ENCODE measurements at places on chromosomes 7 and 10.

GRCh38 chr10:58781873-58782488 lies 269.3 kb downstream of the BICC1 start:
- no peak for DNase-seq

DNA sequence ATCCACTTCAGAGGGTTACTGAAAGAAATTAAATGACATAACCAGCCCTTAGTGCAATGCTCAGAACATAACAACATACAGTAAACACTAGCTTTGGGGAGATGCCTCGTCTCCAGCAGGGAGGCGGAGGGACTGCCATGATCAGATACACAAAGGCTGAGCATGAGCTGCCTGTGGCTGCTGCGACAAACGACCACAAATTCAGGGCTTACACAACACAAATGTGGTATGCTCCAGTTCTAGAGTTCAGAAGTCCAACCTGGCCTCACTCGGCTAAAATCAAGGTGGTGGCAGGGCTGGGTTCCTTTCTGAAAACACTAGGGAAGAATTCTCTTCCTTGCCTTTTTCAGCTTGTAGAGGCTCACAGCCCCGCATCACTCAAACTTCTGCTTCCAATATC lies 128.2 kb upstream of the ADAM12 start:
- no peak for DNase-seq

DNA sequence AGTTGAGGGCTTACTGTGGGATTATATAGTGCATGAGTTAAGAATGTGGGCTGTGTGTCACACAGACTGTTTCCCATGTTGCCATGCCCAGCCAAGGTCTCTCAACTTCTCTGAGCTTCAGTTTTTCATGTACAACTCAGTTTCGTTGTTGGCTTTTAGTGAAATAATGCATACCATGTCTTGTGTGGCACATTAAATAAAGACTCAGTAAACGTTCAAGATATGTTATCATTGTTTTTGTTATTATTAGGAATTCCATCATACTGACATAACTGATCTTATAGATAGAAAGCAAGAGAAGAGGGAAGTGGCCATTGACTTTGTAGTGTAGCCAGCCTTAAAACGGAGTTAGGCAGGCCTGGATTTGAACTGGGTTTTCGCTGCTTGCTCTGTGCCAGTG lies 2.9 kb downstream of the CDK14 start:
- DNase-seq: no peak

DNA sequence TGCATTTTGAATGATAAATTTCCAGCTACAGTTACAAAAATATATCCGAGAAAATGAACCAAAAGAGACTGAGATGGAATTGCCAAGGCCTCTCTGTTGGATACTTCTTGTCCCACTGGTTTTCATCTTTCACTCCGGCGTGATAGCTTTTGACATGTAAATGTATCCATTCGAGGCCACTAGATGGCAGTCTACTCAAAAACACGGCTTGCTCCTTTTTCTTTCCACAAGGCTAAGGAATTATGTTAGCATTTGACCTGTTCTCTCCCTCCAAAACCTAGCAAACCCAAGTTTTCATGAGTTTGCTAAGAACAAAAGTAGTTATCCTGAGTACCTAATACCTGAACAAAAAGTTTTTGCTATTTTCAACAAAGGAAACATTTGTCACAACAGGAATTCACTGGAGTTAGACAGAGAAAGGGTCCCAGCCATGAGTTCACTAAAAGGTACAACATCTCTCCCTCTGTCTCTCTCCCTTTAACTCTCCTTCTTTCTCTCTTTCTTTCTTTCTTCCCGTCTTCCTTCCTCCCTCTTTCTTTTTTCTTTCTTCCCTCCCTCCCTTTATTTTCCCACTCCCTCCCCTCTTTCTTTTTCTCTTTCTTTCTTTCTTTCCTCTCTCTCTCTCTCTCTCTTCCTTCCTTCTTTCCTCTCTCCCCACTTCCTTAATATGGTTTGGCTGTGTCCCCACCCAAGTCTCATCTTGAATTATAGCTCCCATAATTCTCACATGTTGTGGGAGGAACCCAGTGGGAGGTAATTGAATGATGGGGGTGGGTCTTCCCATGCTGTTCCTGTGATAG lies 207.9 kb upstream of the MYO3A start:
- no peak for DNase-seq

DNA sequence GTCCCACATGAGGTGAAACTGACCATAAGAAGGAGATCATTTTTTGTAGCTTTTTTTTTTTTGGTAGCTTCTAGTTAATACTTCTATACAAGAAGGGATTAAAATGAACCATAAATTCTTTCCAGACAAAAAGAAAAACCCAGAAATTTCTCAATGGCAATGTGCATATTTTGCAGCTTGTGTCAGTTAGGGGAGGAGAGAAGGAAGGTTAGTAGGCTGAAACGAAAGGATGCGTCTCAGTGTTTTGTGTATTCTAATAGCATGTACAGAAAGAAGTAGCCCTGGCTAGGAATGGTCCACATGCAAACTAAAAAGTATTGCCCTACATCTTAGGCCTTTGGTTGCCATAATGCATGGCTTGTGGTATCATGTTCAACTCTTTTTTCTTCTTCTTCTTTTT lies 90.6 kb downstream of the CACNB2 start:
- no peak for DNase-seq

DNA sequence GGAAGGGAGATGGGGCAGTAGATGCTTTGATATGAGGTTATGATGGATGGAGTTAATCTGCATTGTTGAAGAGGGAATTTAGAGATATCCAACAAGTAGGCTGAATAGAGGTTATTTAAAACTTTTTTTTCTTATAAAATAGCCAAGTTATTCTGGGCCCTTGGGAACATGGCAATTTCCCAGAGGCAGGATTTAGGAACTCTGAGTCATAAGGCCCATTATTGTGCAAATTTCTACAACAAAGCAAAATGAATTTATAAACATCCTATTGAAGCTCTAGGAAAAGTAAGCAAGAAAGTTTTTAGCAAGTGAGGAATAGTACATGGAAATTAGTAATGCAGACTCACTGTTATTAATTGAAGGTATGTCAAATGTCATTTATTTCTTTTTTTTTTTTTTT lies 160.9 kb upstream of the NPY start:
- no peak for DNase-seq

- DNase-seq: no peak
Measured at GRCh38 chr7:101916876-101917275, 99.5 kb downstream of the CUX1 start.

DNA sequence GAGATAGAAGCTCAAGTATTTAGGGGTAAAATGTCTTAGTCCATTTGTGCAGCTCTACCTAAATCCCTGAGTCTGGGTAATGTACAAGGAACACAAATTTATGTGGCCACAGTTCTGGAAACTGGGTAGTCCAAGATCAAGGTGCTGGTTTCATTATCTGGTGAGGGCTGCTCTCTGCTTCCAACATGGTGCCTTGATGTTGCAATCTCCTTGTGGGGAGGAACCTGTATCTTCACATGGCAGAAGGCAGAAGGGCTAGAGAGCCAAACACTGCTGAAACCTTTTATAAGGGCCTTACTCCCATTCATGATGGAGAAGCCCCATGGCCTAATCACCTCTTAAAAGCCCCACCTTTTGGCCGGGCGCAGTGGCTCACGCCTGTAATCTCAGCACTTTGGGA lies 8.7 kb upstream of the BAZ1B start:
- DNase-seq: no peak

GRCh38 chr10:86707505-86707904 lies 39.2 kb downstream of the LDB3 start:
- DNase-seq: no peak

DNA sequence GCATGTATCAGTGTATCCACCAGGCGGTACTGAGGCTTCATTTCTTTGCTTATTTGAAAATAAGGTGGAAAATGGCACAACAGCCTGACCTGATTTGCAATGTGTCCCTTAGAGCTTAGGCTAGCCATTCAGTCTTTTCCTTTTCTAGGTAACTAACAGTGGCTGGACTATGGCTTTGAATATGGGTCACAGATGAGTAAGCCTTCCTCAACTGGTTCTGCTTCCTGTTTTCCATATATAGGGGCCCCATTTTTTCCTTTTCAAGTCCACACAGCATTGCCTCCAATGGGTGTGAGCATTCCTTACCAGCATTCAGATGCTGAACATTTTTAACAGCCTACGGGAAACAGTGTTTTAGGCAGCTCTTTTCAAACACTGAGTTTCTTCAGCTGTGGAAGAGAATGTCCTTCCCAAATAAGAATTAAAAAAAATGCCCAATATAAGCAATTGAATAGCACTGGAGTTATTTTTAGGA lies 3.9 kb upstream of the ITGB1 start:
- DNase-seq: no peak

DNA sequence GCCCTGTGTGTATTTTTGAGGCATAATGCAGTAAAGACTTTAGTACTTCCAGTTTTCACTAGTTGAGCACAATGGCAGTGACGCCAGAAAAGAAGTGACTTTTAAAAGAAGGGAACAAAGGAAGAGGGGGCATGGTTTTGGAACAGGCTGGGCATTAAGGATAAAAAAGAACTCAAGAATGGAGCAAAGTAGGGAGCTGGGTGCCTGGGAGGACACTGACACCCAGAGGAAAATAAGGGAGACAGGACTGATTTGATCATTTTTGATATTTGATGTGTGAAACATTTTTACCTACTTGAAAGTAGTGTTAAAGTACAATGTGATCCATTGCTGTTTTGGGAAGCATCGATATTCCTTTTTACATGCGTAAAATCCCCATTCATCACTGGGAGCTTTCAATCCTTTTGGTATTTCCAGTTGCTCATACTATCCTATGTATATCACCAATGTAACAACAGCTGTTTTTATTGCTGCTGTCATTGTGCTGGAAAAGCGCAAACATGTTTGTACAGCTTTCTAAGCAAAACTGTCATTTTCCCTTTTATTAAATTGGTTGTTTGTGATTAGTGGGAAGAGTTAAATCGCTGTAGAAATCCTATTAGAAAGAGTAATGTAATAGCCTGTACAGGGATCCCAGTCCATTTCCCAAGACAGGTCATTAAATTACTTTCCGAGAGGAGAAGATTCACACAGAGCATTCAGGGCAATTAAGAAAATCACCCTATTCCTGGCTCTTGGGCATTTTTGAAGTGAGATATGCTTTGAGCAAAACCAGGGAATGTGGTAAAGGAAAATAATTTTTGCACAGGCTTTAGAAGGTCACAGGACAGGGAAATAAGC lies 85.2 kb downstream of the ADAM12 start:
- no peak for DNase-seq

GRCh38 chr10:124959564-124959963 lies 17.6 kb downstream of the ZRANB1 start:
- DNase-seq: no peak

- DNase-seq: no peak
Measured at GRCh38 chr7:33809228-33809627, 96.1 kb upstream of the BMPER start.

GRCh38 chr7:54846273-54846672 lies 87.3 kb upstream of the SEC61G start:
- no peak for DNase-seq

DNA sequence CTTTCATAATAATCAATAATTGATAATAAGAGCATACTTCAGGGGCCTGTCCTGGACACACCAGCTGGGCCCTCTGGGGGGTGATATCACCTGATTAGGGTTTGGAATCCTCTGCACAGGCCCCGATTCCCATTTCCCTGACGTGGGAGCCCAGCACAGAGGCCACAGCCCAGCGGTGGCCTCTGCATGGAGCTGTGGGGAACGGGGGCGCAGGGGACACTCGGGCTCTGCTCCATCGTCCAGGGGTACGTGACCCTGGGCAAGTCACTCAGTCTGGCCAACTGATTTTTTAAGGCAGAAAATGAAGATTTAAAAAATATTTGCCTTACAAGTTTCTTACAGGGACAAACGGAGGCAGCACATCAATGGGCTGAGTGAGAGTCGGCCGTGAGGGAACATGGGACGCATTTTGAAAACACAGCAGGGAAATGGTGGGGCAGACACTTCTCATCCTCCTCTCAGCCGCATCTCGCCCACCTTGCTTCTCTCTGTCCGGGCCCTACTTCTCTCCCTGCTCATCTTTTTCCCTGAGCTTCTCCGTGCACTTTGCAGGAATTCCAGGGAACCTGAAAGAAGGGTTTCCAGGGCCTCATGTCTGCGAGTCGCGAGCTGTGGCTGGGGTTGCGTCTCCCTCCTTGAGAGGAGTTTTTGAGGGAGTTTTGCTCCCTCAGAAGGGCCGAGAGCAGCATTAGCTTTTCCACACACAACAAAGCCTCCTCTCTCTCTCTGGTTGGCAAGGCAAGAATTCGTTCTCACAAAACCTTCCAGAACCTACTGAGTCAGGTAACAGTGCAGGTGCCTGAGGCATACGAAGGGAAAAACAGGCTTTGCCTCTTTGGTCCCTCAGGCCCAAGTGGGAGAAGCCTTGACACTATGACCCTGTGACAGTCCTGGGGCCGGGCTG lies 312.0 kb downstream of the WDR37 start:
- DNase-seq: no peak

GRCh38 chr7:80142853-80143580 lies 8.4 kb downstream of the GNAI1 start:
- DNase-seq: no peak

DNA sequence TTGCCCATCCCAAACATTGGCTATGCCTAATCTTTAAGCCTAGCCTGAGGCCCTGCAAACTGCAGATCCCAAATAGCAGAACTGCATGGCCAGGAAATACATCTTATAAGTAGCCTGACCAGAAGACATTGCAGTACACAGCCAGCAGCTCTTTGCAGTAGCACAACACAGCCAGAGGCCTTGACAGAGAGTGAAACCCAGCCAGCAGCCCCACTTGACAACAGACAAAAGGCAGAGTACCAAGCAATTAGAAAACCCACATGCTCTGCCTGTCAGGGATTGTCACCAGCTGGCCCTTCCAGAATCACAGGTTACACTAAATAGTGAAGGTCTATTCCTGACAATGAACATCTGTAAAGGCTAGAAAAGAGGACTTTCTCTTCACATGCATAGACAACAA lies 242.8 kb upstream of the TMEM72 start:
- no peak for DNase-seq

DNA sequence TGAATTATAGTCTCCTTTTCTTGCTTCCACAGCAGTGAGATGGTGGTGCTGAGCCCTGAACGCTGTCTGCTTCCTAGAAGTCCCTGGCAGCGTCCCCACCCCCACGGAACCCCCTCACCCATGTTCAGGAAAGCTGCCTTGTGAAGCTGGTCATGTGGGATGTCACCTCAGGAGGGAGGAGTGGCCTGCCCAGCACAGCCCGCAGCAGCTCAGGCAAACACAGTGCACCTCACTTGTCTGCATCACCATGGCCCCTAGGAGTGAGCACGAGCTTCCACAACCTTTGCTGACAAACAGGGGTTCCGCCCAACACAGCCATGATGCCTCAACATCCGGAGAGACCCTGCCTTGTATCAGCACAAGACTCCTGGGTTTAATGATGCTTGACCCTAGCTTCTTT lies 508.9 kb downstream of the RPS24 start:
- DNase-seq: no peak

DNA sequence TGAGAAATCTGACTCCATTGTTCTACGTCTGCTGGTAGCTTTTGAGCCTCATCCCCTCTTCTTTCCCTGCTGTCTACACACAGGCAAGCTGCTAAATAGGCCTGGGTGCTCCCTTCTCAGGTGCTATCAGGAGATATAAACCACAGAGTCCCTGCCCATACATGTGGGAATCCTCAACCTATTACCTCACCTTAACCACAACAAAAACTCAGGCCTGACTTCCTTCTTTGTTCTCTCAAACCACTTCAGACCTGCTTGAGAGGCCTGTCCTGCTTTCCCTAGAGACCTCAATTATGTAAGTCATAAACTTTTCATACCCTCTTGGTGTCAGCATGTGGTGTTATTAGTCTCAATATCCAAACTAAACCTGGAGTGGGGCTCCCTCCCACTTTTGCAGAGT lies 75.0 kb upstream of the MAGI2 start:
- DNase-seq: no peak

All from activated T-cell treated with anti-CD3 and anti-CD28 coated beads for 24 hours (primary cell).